Effector memory CD4-positive, alpha-beta T cell (primary cell): ENCODE measurements at places on chromosomes 6 and 20.

- DNase-seq, result no peak
These were observed 90.5 kb upstream of the EPB41L1 start for GRCh38 chr20:36063916-36064657.

DNA sequence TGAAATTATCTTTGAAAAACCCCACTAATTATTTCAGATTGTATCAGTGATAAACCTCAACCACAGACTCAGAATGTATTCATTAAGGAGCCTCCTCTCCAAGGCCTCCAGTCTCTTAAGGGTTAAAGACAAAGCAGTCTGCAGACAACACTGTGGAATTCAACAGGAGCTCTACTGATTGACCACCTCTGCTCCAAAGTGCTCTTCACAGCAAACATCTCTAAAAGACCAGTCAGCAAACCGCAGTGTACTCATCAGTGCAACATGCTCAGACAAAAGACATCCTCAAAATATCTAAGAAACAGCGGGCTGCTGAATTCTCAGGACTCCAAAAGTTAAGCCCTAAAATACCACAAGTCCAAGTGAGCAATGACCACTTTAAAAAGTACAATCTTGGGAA is 42.0 kb downstream of the UQCC1 start:
- no peak for DNase-seq

DNA sequence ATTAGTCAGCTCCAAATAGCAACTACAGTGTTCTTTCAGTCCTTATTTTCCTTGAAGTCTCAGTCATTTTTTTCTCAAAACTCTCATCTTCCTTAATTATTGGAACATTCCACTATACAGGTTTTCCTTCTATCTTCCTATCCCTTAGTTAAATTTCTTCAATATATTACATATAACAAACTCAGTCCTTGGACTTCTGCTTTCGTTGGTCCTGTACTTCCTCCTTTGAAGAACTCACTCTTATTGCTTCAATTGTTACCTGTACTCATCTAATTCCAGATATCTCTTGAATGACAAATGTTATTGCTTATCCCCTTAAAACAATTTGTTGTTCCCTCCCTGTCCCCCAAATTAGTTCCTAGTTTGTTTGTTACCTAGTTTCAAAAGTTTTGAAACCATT is 67.7 kb upstream of the NOTCH4 start:
- DNase-seq, result no peak

GRCh38 chr20:44650771-44651433 is 597 bp downstream of the ADA start:
- DNase-seq, result no peak

- DNase-seq, result no peak
These were observed 135.7 kb downstream of the ALDH8A1 start for GRCh38 chr6:134814076-134814695.

GRCh38 chr6:30219244-30219643 is 6.0 kb upstream of the TRIM26 start:
- DNase-seq, result peak; percentile 20

DNA sequence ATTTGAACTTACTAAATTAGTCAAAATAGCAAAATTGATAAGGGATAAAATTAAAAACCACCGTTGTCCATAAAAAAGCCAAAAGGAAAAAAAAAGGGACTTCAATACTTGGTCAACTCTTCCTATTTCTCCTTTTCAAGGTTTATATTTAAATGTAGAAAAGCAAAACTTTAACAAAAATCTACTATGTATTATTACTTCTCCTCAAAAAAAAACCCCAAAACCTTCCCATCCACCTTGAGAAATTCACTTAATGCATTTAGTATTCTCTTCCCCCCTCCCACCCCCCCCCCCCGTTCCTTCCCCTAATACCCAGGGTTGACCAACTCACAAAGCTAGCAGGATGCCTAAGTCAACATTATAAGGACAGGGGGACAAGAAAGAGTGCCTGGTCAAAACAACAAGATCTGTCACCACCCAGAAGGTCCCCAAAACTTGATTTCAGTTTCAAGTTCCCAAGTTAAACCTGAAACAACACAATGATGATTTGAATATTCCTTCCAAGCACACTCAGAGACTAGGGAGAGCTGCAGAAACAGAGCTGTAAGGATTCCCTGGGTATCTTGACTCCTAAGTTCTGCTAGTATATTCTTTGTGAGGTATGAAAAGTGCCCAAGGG is 14.6 kb downstream of the GMDS start:
- no peak for DNase-seq

GRCh38 chr6:167828325-167828956 is 1.7 kb downstream of the AFDN start:
- DNase-seq, result no peak

DNA sequence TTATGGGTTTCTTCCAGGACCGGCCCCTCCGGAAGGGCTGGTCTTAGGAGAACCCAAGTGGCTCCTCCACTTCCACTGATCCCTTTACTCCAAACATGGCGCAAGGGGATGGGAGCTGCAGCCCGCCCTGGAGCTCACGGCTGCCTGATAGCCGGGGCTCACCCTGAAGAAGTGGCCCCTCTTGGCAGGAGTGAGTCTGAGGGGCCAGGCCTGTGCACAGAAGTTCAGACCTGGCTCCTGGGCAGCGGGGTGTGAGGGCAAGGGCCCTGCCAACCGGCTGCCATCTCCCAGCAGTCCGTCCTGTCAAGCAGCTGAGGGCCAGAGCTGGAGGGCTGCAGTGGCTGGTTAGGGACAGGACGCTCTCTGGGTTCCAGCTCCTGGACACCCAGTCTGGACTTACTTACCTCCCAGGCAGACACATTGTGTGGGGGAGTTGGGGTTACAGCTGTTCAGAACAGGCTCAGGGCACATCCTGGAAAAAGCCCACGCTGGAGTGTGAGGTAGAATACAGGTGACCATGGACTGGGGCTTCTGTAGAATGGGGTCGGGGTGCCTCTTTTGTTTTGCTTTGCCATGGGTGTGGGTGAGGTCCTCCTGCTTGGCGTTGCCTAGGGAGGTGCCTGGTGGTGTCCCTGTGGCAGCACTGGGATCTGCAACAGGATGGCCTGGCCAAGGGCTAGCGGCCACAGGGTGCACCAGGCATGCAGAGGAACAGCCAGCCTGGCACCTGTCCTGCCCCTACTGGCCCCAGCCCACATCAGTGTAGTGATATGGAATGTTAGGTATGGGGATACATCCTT is 88.4 kb downstream of the ASXL1 start:
- DNase-seq, result no peak
